NCI-H460 (cell line): ENCODE measurements at places on chromosomes 12 and 14. TPM values are rescaled to one million over a fixed set of nuclear protein-coding genes. Genes with fewer than 3 reads are reported as not detected.

DNA sequence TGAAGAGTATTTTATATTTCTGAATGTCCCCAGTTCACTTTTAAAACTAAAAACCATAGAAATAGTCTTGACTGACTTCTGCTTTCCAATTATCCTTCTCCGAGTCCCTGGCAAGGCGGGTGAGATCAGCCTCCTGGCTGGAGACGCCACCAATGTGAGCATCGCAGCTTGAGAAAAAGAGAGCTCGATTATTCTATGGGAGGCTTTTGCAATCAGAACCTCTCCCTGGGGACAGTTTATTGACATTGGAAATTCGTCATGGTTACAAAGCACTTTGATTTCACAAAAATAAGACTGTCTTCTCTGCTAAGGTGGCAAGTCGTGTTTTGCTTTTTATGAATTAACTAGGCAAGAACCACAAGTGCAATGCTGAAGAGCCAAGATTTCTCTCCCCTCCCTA lies 23.6 kb upstream of the GPHB5 start:
- DNase-seq = peak; percentile 43

The IRF9 gene
- 14.9 and 16.8 TPM in 2 replicates for total RNA-seq

The FRMD6 gene
- 90.8 and 93.8 TPM in 2 replicates for total RNA-seq

- DNase-seq = peak; percentile 15
These were observed 91.8 kb downstream of the RGS6 start for GRCh38 chr14:72024043-72024407.

The FAM222A gene
- 0.25 and 0.78 TPM in 2 replicates for total RNA-seq

- no peak for DNase-seq
These were observed 5.3 kb upstream of the LRRC10 start for GRCh38 chr12:69616025-69616424.

The ESRRB gene
- total RNA-seq = 0.25 TPM in 1 of 2 replicates, not detected in the other

- no peak for DNase-seq
These were observed 71.6 kb downstream of the ASCL1 start for GRCh38 chr12:103028881-103029639.

DNA sequence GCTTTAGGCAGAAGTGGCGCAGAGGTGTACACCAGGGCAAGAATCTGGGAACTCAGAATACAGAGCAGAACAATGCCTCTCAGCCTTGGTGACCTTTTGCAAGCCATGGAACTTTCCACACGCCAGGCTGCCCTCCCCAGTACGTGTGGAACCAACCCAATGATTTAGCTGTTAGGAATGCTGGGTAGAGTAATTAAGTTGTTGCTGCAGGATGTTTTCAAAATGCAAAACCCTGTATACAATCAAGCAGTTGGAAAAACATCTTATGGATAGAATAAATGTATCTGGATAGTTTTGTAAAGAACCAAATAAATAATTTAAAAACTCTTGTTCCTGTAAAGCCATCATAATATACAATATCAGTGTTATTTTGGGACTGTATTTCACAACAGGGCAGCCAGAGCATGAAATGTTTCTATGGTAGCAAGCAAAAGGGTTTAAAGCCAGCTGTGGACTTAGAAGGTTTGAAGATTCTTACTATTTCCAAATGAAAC lies 19.4 kb downstream of the PPP1R36 start:
- DNase-seq = peak; percentile 45

The ARHGAP9 gene
- total RNA-seq = not detected in 2 replicates

The RDH5 gene
- total RNA-seq = 2.4 and 3.0 TPM in 2 replicates

GRCh38 chr12:114669401-114670290 lies 14.3 kb downstream of the TBX3 start:
- DNase-seq = no peak

DNA sequence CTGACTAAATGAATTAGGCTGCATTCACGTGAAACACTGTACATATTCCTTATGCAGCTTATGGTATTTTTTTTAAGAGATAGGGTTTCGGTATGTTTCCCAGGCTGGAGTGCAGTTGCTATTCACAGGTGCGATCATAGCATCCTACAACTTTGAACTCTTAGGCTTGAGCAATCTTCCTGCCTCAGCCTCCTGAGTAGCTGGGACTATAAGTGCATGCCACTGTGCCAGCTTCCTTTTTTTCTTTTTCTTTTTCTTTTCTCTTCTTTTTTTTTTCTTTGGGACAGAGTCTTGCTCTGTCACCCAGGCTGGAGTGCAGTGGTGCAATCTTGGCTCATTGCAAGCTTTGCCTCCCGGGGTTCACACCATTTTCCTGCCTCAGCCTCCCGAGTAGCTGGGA lies 35.8 kb upstream of the SPPL3 start:
- no peak for DNase-seq

The TAS2R8 gene
- not detected in 2 replicates for total RNA-seq

The CIROP gene
- not detected in 2 replicates for total RNA-seq

GRCh38 chr12:102480406-102480805 lies at the start of gene IGF1:
IGF1 (minus strand) TSS chr12:102480563; CDS start chr12:102480381, 182 bp downstream.
- no peak for DNase-seq

- no peak for DNase-seq
These were observed 20.8 kb upstream of the CRIP2 start for GRCh38 chr14:105453847-105454246.

GRCh38 chr12:91902860-91903683 lies 242.6 kb downstream of the BTG1 start:
- no peak for DNase-seq

DNA sequence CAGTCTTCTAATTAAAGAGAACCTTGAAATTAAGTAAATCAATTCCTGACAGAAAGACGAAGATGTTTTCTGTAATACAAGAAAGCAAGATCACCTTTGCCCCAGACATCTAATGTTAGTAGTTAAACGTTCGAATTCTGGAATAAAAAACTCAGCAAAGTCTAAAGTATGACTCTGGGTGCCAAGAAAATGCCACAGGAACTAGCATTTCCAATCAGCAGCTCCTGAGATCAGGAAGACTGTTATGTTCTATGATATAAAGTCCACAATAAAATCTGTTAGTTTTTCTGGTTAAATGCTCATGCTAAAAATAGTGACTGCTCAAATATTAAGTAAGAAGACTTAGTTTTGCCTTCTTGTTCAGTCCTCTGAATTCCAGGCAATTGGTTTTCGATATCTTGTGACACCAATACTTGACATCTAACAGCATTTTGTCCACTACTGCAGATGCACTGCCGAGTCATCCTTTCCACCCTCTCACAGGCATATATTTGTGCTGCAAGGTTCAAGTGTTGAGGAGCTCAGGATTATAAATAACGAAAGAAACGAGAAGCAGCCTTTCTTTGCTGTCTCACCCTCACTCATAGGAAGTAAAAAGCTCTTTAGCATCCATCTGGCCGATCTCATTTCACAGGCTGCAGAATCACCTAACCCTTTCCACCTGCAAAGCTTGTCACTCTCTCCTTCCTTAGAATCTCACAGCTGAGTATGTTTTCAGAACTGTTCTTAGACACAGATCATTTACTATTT lies 32.0 kb downstream of the SSH1 start:
- DNase-seq = no peak

The KRT74 gene
- not detected in 2 replicates for total RNA-seq

The CLECL1 gene
- not detected in 2 replicates for total RNA-seq

The EPS8 gene
- total RNA-seq = 13.8 and 14.3 TPM in 2 replicates

- DNase-seq = no peak
These were observed 95.4 kb upstream of the CDKN3 start for GRCh38 chr14:54301359-54301758.

DNA sequence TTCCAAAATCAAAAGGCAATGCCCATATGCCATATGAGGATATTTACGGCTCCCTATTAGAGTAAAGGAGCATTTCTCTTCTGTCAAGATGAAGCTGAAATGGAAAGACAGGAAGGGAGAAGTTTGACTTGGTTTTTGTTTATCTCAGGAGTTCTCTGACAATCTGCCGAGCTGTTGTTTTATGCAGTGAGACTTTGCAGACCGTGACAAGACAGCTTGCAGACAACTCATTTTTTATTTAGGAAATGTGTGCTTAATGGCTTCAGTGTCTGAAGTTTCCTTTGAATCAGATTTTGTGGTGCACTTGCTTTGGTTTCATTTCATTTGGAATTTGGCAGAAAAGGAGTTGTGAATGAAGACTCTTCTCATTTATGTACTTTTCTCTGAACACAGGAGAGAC lies 145.4 kb downstream of the C12orf50 start:
- DNase-seq = no peak

DNA sequence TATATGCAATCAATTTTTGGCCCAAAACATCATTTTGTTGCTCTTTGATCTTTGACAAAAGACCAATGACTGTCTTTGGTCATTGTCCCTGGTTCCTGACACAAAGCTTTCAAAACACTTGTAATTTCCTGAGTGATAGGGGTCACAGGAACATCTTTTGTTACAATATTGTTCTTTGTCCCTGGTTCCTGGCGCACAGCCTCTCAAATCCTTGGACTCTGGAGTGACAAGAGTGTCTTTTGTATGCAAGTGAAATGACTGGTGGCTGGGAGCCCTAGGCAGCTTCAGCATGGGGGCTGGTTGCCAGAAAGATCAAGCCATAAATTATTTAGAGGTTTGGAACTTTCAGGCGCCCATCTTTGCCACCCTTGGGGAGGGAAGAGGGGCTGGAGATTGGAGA lies 53.9 kb downstream of the DNAH10 start:
- DNase-seq = no peak

DNA sequence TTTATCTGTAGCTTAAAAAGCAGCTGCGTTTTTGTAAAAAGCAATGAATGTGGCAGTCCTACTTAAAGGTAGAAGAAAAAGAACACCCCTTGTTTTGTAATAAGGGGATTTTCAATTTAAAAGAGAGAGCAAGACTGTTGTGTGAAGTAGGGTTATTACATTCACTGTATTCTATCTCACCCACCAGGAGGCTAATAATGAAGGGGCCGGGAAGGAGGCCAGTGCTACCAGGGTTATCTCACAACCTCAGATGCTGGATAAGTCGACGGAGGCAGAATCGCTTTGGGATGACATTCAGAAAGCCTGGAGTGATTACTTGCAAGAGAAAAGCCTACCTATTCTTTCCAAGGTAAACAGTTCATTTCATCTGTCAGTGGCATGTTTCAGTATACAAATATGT lies 97.7 kb downstream of the RMST start:
- DNase-seq = no peak

DNA sequence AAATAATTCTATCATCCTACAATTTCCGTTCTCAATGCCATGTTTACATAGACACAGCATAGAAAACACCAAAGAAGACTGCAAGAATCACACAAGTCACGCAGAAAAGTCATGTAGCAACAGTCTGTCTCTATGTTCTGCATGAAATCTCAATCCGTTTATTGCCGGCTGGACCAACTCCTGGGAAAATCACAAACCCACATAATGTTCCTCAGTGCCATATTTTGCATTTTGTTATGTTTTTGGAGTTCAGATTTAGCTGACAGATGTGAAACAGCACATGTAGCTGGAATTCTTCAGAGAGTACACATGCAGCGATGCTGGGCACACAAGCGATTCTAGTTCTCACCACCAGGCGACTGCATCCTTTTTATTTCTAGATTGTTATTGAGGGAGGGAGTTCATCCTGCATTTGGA lies 193.1 kb downstream of the APAF1 start:
- DNase-seq = peak; percentile 2

The LRRC10 gene
- not detected in 2 replicates for total RNA-seq

The OVCH1 gene
- total RNA-seq = 0.02 TPM in 1 of 2 replicates, not detected in the other

The TMEM121 gene
- total RNA-seq = 1.9 and 3.1 TPM in 2 replicates

GRCh38 chr12:90075685-90076084 lies 367.0 kb upstream of the ATP2B1 start:
- no peak for DNase-seq

- no peak for DNase-seq
These were observed 101.6 kb upstream of the RFX4 start for GRCh38 chr12:106481246-106481645.

DNA sequence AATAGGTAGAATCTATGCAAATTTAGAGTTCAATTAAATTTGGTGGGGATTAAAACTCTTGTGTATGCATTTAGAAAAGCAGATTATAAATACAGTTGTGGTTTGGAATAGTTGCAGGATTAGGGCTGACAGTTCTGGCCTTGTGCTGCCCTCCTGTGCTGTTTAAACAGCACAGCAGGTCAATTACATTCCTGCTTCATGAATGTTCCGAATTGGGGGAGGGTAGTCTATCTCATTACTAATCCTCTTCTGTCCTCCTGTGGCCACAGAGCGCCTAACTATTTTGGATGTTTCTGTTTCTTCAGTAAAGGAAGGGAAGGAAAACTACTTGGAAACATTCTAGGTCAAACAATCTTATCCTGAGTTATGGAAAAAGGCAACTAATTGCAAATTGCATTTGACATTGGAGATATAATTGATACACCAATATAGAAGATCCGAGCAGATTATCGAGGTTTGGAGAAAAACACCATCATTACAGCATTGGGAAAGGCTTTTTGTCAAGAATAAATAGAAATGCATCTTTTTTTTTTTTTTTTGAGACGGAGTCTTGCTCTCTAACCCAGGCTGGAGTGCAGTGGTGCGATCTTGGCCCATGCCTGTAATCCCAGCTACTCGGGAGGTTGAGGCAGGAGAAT lies 8.7 kb upstream of the GPR19 start:
- DNase-seq = peak; percentile 77

- no peak for DNase-seq
These were observed 516 bp downstream of the NINJ2 start for GRCh38 chr12:662566-663292.

DNA sequence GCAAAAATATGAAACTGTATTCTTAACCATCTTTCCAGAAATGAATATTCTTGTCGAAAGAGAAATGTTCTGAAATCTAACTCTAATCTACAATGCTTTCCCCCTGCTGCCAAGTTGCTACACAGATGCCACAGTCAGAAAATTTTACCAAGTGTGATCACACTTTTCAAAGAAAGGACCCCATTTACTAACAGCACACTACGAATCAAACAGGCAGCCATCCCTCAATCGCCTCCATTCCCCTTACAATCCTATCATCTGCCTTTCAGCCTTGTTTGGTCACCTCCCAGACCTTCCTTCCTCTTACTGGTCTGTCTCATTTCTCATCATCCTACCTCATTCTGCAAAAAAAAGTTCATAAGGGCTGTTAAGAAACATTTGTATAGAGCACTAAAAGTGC lies 190.1 kb downstream of the MED13L start:
- DNase-seq = no peak

DNA sequence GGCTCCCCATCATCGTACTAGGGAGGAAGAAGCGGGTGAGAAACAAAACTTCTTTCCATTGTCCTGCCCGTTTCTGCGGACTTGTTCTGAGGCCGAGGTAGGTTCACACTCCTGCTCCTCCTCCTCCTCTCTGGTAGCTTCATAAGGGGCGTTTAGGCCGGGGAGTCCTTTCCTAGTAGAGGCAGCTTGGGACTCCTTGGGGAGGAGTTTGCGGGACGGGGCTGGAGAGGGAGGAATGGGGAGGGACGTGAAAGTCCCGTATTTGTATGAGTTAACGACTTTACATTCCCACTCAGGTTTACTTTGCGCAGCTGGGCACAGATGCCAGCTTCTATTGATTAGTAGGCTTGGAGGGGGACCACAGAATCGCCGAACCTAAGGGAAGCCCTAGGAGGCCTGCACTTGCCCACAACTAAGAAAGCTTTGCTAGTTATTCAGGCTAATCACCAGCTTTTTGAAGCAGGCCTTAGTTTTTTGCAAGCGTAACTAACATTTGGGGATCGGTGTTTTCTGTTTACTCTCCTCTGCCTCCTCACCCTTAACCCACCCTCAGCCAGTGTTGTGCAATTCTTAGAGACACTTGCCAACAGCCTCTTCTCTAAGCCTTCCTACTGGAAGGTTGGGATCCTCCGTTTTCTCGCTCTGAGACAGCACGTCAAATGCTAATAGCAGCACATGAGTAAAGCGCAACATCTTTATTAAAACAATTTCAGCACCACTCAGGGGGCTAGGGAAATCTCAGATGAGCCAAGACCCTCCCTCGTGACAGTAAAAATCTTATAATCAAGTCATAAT lies 499 bp downstream of the RNASE4 start:
- DNase-seq = peak; percentile 45
